ENCODE measurements at places on chromosomes 16 and 17.

DNA sequence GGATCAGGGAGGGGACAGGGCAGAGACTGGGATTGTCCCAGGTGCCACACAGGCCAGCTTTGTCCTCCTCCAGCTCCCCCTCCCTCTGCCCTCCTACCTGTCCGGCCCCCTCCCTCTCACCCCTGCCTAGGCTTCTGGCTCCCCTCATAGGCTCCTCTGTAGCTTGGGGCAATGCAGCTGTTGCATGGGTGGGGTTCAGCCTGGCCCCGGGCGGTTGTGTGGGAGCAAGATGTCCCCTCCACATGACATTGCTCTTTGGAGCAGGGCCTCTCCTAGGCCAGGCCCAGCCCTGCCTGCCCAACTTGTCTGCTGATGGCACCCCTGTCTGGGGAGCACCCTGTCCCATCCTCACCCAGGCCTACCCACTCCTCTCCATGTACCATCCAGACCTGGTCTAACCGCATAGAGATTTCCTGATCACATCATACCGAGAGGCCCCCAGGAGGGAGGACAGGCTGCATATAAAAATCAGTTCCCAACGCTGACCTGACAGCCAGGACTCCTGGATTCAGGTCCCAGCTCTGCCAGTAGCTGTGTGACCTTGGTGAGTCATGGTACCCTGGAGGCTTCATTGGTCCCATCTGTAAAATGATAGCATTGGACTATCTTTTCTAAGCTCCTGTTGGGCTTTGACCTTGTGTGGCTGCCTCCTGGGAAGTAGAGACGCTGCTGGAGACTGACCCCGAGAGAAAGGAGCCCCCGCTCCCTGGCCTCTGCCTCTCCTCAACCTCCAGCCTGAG, 48.8 kb upstream of the DLX4 start:
- no peak for DNase-seq

- DNase-seq = no peak
Measured at GRCh38 chr16:55189224-55189623, 134.8 kb upstream of the IRX6 start.

DNA sequence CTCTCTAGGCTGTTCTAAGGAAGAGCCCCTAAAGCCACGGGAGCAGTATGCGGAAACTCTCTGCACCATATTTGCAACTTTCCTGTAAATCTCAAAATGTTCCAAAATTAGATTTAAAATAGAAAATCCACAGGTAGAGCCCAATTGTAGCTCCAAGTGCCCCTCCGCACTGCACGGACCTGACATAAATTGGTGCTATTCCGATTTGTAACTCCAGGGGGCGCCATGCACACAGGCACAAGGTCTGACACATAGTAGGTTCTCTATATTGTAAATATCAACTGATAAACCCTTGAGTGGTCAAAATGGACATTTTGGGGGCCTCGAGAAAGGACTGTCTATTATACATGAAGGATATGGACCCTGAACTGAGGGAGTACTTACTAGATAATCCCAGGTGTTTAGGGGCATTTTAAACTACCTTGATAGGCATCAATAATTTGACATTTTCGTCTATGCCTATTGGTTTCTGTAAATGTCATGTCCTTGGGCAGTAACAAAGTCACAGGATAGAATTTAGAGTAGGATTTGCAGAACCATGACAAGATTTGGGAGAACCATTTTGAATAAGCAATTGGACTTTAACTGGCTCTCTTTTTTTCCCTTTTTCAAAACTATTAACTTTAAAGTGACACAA, 36.6 kb upstream of the TMEM132E start:
- DNase-seq = no peak

DNA sequence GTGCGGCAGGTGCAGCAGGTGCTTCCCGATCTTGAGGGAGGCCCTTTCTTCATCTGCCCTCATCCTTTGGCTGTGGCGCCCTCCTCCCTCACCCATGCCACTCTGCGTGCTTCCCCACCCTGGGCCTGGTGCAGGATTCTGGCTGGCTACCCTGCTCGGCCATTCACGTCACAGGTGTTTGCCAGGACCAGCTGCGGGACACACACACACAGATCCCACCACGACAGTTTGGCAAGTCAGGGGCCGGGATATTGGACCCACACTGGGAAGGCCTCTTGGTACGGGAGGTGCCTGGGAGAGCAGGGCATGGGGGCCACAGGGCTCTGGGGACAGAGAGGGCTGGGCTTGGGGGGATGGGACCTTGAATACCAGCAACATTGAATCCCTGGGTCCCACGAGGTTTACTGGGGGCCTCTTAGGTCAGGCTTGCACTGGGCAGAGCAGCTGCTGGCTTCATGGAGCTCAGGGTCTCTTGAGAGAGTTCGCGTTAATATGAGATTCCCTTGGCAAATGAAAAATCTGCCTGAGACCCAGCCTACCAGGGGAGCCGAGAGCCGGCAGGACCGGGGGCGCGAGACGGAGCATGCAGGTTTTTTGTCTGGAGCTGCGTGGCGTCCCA, 15.1 kb downstream of the ADCY7 start:
- no peak for DNase-seq

- DNase-seq = peak; percentile 79
Measured at GRCh38 chr16:68843482-68844210, at the start of gene TANGO6. Gene TANGO6 (plus strand): TSS chr16:68843531. CDS start chr16:68843618, 87 bp downstream.

- no peak for DNase-seq
Measured at GRCh38 chr17:50050431-50051032, 5.4 kb upstream of the ITGA3 start.
